ENCODE measurements at places on chromosomes 13 and 19. TPM values are rescaled to one million over a fixed set of nuclear protein-coding genes. Genes with fewer than 3 reads are reported as not detected.

CGB8 gene
- total RNA-seq: not detected

ZNF418 gene
- total RNA-seq: 3.0 TPM

ERICH6B gene
- total RNA-seq: not detected

ZNF69 gene
- 1.1 TPM for total RNA-seq

All from mammary epithelial cell (primary cell).